NCI-H1092 (cell line): ENCODE measurements at places on chromosomes 2 and 18.

DNA sequence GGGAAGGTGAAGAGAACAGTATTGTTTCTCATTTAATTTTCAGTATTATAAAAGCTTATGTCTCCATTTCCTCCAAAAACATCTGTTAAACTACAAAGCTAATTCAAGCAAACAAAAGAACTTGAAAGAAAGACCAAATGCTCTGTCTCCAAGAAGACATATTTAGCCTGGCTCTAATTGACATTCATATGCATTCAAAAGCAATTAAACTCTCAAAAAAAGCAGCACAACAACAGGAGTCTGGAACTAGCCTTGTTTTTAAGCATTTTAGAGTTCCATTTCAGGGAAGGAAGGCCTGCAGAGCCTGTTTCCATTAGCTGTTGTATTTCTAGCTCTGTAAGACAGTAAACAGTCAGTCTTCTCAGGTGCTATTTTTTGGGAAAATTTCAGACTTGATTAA is 447.9 kb downstream of the TDRD15 start:
- no peak for DNase-seq

DNA sequence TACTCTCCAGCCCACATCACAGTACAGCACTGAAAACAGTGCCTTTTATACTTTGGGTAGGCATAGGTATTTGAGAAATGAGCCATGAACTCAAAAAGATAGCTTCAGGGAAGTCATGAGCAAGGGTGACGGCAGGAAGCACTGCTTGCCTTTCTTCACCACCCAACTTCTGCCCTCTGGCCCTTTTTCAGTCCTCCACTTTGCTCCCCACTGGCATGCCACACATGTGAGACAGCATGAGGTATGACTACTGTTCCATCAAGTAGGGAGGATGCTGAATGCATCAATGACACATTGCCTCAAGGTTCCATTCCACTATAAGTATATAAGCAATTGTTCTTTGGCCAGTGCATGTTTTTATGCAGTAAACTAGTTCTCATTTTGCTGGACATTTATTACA is 373.0 kb downstream of the NRXN1 start:
- no peak for DNase-seq

- DNase-seq, result no peak
These were observed 61.1 kb upstream of the SLC66A3 start for GRCh38 chr2:11094021-11094810.

GRCh38 chr2:134446383-134447017 is 192.6 kb downstream of the MGAT5 start:
- DNase-seq, result no peak

- no peak for DNase-seq
These were observed 49.2 kb upstream of the NXPH2 start for GRCh38 chr2:138829326-138829919.

DNA sequence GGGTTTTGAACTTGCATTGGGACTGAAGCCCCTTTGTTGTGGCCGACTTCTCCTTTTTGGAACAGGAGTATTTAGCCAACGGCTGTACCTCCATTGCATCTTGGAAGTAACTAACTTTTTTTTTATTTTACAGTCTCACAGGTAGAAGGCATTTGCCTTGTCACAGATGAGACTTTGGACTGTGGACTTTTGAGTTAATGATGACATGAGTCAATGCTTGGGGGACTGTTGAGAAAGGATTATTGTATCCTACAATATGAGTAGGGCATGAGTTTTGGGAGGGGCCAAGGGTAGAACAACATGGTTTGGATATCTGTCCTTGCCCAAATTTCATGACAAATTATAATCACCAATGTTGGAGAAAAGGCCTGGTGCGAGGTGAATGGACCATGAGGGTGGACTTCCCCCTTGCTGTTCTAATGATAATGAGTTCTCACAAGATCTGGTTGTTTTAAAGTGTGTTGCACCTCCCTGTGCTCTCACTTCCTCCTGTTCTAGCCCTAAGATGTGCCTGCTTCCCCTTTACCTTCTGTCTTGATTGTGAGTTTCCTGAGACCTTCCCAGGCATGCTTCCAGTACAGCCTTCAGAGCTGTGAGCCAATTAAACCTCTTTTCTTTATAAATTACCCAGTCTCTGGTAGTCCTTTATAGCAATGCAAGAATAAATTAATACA is 1269.4 kb upstream of the CHAC2 start:
- no peak for DNase-seq

- DNase-seq, result no peak
These were observed 554.1 kb upstream of the SETBP1 start for GRCh38 chr18:44126598-44126997.

GRCh38 chr2:151640087-151640486 is 94.2 kb downstream of the NEB start:
- DNase-seq, result no peak

- DNase-seq, result no peak
These were observed 32.3 kb downstream of the ITSN2 start for GRCh38 chr2:24328010-24328409.

DNA sequence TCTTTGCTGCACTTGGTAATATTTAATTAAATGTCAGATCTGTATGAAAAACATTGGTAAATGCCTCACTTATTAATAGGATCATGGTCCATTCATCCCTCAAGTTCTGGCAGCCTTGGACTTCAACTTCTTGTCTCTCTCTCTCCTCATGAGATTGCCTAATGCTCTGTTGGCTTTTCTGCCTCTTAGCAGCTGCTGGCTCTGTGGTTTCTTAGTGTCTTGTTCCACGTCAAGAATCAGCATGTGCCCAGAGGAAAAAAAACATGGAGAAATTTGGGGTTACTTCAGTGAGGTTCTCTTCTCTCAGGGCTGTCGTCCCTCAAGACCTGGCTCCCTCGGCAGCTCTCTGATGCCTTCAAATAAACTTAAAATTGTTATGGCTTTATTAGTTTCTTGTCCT is 75.4 kb downstream of the TAF4B start:
- DNase-seq, result no peak

DNA sequence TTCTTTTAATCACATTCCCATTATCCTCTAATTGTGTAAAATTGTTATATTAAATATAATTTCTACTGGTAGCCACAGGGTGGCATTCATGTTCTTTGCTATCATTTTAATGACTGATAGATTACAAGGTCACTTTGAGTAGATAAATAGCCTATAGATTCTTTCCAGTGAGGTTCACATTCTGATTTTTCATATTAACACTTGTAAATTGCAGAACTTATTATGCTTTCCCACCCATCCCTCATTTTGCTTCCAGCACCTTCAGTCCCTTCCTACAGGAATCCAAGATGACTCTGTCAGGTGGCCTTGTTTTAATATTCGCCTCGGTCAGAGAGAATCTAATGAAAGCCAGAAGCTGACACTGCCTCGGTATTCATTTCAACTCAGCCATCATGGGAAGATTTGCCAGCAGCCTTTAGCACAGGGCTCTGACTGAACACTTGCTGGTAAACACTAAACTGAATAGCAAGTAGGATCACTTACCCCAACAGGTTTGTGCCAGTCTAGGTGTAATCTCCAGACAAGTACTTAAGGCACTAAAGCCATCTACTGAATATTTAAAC is 101.2 kb upstream of the FSHR start:
- peak; percentile 32 for DNase-seq

DNA sequence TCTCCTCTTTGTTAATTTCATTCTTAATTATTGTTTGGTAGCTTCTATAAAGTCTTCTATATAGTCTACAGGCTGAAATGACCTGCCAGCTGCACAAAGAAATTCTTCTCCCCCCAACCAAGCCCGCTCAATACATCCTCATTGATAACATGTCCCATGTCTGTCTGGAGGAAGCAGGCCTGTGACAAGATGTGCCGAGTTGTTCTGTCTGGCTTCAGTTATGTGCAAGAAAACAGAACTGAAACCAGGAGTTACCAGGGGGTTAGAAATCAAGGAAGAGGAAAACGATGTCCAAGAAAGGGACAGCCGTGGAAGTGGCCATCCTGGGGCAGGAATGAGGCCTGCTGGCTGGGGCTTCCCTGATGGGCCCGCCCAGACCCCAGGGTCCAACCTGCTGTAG is 57.6 kb downstream of the MTCL1 start:
- no peak for DNase-seq

- no peak for DNase-seq
These were observed 88.5 kb downstream of the ICA1L start for GRCh38 chr2:202782940-202783558.

- no peak for DNase-seq
These were observed 210.3 kb downstream of the CYP26B1 start for GRCh38 chr2:71937396-71937795.

GRCh38 chr2:222436040-222436413 is 11.7 kb downstream of the SGPP2 start:
- DNase-seq, result no peak

- no peak for DNase-seq
These were observed 303.7 kb upstream of the HS6ST1 start for GRCh38 chr2:128622371-128622770.

GRCh38 chr2:30217644-30218337 is 13.5 kb upstream of the LBH start:
- DNase-seq, result no peak

DNA sequence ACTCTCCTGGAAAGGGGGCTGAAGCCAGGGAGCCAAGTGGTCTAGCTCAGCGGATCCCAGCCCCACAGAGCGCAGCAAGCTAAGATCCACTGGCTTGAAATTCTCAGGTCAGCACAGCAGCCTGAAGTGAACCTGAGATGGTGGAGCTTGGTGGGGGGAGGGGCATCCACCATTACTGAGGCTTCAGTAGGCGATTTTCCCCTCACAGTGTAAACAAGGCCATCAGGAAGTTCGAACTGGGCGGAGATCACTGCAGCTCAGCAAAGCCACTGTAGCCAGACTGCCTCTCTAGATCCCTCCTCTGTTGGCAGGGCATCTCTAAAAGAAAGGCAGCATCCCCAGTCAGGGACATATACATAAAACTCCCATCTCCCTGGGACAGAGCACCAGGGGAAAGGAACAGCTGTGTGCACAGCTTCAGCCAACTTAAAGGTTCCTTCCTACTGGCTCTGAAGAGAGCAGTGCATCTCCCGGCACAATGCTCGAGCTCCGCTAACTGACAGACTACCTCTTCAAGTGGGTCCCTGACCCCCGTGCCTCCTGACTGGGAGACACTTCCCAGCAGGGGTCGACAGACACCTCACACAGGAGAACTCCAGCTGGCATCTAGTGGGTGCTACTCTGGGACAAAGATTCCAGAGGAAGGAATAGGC is 282.3 kb upstream of the EPC2 start:
- DNase-seq, result no peak

- no peak for DNase-seq
These were observed 84.3 kb downstream of the KANSL1L start for GRCh38 chr2:210086930-210087329.

DNA sequence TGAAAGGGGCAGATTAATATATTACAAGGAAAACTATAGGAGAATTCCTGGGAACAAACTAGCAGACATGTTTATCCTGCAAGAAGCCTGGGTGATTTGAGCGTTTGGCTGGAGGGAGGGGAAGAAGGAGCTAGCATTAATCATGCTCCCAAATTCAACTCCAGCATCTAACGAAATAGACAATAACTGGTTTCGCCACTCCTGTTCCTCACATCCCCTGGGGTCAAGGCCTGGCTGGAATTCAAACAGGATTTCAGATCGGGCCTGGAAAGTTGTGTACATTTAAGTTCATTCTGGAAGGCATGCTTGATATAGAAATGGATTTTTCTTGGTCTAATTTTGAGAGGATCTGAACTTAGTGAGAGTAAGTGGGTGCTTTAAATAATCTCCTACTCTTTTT is 126.1 kb upstream of the CTAGE1 start:
- DNase-seq, result no peak

- no peak for DNase-seq
These were observed 84.4 kb upstream of the TWIST2 start for GRCh38 chr2:238763471-238763995.

- DNase-seq, result no peak
These were observed 192.0 kb downstream of the NBAS start for GRCh38 chr2:15369129-15369528.

GRCh38 chr18:13551841-13552733 is 174.3 kb downstream of the FAM210A start:
- DNase-seq, result no peak

- no peak for DNase-seq
These were observed 17.1 kb upstream of the ZNF236 start for GRCh38 chr18:76805221-76805620.

GRCh38 chr2:8605351-8606065 is 76.3 kb upstream of the ID2 start:
- DNase-seq, result no peak

GRCh38 chr2:156339110-156339847 is 6.8 kb upstream of the NR4A2 start:
- DNase-seq, result no peak

DNA sequence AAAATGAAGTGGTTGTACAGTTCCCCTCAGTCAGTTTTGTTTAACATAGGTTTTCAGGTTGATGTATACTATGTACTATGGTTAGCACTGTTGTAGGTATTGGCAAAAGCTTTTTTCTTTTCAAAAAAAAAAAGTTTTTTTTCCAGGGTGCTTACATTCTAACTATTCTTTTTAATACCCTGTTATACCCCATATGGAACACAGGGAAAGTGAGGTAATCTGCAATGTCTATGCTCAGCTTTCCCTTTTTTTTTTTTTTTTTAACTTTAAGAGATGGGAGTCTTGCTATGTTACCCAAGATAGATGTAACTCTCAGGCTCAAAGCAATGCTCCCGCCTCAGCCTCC is 590 bp upstream of the CCDC138 start:
- DNase-seq, result no peak

GRCh38 chr2:69011611-69012157 is 1.3 kb upstream of the ANTXR1 start:
- DNase-seq, result no peak

DNA sequence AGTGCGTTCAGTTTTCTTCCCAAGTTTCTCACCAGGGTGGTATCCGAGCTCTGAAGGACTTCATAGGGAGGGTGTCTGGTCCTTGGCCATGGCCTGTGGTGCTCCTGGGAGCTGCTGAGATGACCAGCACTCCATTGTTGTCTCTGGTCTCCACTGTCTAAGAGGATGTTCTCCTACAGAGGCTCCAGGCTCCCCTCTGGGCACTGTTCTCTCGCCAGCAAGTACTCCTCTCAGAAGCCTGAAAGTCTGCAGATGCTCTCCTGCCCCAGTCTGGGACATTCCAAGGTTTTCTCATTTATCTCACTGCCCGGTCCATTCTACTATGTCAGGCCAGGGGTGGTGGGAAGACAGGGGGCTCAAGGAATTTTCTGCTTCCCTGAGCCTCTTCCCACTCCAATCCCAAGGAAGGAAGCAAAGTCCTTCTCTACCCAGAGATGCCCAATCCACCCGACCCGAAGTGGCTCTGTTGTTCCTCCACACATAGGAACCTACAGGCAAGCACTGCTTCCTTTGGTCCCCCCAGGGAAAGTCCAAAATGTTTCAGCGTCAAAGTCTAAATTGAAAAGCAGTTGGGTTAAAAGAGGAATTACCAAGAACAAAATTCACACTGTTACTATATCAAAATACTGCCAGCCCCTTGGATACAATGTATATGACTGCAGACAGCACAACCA is 110.5 kb downstream of the GYPC start:
- DNase-seq, result no peak
